SK-N-MC (cell line): ENCODE measurements at places on chromosomes 7 and 10.

- no peak for DNase-seq
Measured at GRCh38 chr7:44145969-44146911, 5.1 kb upstream of the MYL7 start.

DNA sequence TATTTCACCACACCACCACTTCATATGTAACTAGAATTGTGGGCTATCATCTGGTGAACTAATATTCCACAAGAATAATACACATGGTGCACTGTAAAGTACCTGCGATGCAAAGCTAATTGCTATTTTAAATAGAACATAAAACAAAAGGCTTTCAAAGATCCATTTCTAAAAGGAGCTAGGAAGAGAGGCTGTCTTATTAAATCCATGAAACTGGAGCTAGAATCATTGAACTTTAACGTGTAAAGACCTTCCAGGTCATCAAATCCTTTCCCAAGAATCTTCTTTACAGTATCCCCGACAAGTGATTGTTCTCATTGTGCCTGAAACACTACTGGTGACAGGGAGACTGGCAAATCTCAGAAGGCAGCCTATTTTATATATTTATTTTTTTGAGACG is 224.9 kb downstream of the CHCHD3 start:
- DNase-seq: no peak

DNA sequence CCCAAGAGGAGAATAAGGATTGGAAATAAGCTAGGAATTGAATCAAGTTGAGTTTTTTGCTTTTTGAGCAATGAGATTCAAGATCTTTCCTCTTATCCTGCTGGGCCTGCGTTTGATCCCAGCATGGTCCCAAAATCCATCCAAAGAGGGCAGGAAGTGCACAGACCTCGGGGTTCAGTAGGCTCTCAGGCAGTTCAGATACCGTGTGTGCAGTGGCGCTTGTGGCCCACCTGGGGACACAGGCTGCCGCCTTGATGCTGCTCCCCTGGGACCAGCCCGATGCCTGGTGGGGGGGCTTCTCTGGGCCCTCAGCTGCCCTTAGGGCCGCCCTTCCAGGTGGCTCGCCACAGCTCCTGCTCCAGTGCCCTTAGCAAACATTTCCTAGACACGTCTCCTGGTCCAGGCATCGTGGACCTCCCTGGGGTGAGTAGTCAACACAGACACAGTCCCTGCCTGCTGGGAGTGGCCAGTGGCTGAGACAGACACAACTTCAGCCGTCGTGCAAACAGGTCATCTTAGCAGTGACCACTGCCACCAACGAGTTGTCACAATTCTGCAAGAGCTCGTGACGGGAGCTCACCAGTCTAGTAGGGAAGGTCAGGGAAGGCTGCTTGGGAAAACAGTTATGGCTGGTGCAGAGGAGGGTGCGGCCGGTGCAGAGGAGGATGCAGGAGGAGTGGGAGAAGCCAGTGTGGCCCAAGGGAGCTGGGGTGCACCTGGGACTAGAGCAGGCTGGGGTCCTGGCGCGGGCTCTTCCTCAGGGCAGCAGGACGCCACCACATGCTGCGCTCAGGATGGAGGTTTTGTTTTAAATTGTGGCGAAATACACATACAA is 21.7 kb upstream of the JAKMIP3 start:
- DNase-seq: no peak

DNA sequence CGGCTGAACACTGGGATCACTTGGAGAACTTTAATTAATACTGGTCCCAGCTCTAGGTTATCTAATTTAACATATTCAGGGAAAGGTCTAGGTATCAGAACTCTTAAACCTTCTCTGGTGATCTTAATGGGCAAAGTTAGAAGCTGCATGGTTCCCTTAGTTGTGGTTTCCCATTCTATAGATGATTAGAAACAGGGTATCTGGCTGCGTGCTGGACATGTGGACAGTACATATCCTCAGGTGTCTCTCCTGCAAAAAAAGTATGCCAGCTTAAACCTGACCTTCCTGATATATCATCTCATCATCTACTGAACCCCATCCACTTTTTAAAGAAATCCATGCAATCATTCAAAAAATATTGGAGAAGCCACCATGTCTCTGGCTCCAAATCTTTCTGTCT is 284.5 kb upstream of the DKK1 start:
- no peak for DNase-seq

GRCh38 chr10:96397902-96398301 is 39.1 kb upstream of the OPALIN start:
- no peak for DNase-seq

DNA sequence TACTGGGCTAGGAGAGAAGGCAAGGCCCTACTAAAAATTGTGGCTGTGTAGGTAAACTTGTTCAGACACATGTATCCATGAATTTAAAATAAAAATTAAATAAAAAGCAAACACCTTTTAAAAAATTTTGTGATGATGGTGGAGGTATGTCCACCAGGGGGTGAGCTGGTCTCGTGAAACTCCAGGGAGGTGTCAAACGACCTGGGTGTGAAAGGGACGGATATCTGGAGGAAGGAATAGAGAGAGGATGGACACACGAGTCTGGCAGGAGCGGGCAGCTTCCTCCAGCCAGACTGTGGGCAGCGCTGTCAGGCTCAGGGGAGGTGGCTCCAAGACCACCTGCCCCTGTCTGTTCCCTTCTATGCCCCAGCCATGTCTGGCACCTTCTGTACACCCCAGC is 34.8 kb upstream of the DMBT1 start:
- no peak for DNase-seq

DNA sequence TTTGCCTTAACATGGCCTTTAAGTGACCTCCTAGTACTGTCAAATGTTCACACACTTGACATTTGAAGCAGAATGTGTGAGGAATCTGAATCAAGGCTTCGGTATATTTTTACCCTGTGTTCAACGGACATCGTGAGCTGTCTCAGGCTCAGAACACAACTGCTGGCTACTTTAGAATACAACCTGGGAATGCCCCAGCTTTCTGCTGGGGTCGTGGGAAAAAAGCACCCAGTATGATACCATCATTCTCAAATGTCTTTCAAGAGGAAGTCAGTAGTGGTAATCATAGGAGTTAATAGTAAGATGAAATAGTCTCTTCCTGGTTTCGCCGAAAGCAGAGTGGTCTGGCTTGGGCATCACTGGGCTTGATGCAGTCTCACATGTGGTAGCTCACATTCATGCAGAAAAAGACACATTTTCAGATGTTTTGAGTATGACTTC is 67.2 kb downstream of the CREB5 start:
- no peak for DNase-seq

- no peak for DNase-seq
Measured at GRCh38 chr10:72074574-72075375, 13.6 kb downstream of the SPOCK2 start.

GRCh38 chr10:70055550-70055949 is 2.9 kb downstream of the MACROH2A2 start:
- no peak for DNase-seq

DNA sequence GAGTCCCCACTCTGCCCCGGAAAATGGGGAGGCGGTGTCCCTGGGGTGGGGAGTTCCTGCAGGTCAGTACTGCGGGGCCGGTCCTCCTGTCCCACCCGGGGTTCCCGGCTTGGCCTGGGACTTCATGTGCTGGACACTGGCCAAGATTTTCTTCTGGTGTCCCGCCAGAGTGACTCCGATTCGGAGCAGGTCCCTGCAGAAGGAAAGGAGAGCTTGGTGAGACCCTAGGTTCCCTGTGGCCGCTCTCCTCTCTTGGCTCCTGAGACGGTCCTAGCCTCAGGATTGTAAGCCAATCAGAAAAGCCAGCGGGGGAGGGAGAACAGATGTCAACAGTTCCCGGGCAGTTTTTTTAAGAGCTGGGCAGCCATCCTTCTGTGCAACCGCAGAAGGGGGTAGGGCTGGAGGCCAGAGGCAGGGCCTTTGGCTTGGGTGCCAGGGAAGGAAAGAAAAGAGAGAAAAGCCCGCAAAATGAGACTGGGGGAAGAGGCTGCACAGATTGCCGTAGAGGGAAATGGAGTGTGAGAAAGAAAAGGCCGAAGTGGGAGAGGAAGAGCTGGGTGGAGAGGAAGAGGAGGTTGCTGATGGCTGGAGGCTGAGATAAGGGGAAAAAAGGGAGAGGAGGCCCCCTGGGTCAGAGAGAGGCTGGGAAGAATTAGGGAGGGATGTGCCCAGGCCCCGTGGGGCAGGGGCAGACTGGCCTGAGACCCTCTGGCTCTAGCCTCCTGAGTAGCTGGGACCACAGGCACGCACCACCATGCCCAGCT is 23.7 kb downstream of the EPHB4 start:
- no peak for DNase-seq

DNA sequence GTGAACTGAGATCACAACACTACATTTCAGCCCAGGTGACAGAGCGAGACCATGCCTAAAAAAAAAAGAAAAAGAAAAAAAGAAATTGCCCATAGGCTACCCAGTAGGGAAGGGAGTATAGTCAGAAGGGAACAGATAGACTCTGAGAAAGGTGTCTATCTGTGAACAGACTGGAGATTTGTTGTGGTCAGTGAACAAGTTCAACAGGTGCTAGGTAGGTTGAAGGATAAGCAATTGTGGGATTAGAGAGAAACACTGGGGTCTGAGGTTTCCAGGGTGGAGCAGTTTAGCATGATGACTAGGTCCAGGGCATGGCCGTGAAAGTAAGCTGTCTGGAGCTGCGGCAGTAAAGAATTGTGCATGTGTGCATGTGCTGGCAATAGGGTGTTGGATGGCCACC is 6.9 kb downstream of the LRGUK start:
- no peak for DNase-seq

DNA sequence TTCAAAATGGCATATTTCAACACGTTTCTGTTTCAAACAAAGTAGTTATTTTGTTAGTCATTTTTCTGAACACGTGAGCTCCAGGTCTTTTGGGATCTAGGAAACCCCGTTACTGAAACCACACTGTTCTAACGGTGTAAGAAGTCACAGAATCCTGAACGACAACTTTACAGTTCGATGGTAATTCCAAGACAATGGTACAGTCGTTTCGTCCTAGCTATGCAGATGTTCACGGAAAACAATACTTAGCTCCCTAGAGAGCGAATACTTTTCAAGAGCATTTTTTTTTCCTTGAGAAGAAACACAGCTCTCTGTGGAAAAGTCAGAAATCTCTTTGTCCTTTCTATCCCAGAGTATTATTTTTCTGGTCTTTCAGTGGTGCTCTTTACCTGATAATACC is 254.1 kb downstream of the ADARB2 start:
- DNase-seq: no peak

DNA sequence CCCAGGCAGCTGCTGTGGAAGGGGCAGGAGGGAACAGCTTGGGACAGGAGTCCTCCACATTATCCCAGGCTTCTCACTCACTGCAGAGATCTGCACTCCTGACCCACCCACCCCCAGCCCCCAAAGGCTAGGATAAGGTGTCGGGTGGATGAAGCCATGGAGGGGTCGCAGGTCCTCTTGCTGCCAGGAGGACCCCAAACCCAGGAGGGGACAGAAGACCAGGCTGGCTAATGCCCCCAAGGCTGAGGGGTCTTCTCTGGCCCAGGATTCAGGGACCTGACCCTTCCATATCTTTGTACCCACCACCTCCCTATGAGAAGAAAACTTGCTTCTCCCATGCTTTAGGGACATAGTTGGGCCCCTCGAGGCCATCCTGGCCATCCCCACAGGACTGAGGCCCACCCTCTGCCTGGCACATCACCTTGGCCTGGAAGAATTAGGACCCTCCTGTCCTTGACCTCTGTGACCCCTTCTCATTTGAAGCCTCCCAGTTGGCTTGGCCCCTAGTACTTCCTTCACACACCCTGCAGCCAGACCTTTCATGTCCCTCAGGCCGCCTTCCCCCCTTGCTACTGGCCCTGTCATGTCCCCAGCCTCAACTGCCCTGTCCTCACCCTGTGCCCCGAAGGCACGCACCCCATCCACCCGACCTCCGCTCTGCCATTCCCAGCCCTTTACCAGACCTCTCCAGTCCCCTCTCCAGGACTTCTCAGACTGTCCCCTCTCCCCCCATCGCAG is 21.6 kb downstream of the KCNH2 start:
- DNase-seq: no peak

- no peak for DNase-seq
Measured at GRCh38 chr10:129464251-129464650, 2.8 kb upstream of the MGMT start.

- DNase-seq: no peak
Measured at GRCh38 chr7:157537056-157537455, 200.3 kb downstream of the DNAJB6 start.

GRCh38 chr10:73217628-73218027 is 29.4 kb downstream of the DNAJC9 start:
- no peak for DNase-seq

- DNase-seq: no peak
Measured at GRCh38 chr7:123557016-123557397, 611 bp downstream of the NDUFA5 start.

DNA sequence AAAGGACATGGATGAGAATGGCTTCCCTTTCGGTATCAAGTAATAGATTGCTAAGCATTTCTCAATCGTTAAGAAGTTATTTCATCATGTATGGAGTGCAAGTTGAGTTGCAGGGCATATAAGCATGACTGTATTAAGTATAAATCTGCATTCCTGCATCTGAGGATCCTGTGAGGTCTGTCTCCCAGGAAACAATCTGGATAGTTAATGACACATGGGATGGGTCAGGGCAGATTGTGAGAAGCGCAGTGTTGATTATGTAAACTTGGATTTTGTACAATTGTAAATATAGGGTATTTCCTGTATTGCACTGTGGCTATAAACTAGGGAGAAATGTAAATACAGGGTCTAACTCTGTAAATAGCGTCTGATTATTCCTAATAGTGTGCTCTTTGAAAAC is 102.6 kb downstream of the PLXDC2 start:
- DNase-seq: no peak

GRCh38 chr7:151676759-151677158 is 157.1 kb upstream of the RHEB start:
- no peak for DNase-seq

GRCh38 chr10:132133449-132134240 is 53.1 kb upstream of the DPYSL4 start:
- no peak for DNase-seq

DNA sequence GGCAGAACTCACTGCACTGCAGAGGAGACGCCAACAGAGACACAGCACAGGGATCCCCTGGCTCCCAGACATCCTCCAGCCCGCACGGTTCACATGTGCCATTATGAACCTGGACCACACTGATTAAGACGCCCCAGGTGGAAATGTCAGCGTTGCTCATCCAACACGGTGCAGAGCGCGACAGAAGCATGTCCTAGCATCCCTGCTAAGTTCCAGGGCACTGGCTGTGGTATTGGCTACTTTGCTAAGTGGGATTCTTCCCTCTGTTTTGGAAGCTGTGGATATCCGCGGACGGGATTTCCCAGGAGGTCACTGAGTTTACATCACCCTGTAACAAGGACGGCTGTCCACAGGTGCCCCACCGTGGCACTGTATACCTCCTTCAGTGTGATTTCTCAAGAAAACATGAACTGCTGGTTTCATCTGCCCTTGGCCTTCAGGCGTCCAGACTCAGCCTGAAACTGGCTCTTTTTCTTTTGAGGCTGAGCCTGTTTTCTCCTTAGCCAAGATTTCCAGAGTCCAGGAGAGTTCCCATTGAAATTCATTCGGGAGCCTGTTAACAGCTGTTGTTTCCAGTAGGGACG is 324.0 kb downstream of the WDR37 start:
- no peak for DNase-seq

- no peak for DNase-seq
Measured at GRCh38 chr10:3531670-3532069, 253.3 kb downstream of the KLF6 start.

GRCh38 chr7:68813551-68814080 is 784.7 kb upstream of the AUTS2 start:
- no peak for DNase-seq
